Ascending aorta (tissue), 2 donors: ENCODE measurements at places on chromosomes 11 and 22.

- DNase-seq = no peak
Observed at GRCh38 chr22:39789788-39790187, 103.8 kb downstream of the ENTHD1 start.

GRCh38 chr11:114400915-114401223, 403 bp downstream of the RBM7 start:
- DNase-seq = no peak

- DNase-seq = no peak
Observed at GRCh38 chr22:38276166-38276565, 3.4 kb upstream of the TMEM184B start.

GRCh38 chr22:23566705-23567475, 13.2 kb downstream of the IGLL1 start:
- no peak for DNase-seq

DNA sequence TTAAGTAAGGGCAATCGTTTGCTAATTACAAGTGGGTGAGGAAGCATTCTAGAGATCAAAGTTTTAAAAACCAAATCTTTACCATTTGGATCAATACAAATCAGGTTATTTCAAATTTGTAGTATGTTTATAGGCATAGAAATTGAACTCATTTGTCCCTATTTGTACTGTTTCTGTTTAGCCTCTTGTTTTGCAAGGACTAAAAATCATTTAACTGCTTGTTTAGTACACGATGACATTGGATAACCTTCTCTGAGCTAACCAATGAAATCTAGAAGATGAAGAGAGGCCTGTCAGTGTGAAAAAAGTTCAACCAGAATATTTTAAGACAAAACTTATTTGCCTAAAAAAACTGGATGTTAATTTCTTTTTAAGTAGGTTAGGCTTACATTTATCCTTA, 40.0 kb downstream of the ZC3H12C start:
- DNase-seq = no peak

GRCh38 chr22:29313576-29314466, 1.7 kb downstream of the RASL10A start:
- DNase-seq = no peak

DNA sequence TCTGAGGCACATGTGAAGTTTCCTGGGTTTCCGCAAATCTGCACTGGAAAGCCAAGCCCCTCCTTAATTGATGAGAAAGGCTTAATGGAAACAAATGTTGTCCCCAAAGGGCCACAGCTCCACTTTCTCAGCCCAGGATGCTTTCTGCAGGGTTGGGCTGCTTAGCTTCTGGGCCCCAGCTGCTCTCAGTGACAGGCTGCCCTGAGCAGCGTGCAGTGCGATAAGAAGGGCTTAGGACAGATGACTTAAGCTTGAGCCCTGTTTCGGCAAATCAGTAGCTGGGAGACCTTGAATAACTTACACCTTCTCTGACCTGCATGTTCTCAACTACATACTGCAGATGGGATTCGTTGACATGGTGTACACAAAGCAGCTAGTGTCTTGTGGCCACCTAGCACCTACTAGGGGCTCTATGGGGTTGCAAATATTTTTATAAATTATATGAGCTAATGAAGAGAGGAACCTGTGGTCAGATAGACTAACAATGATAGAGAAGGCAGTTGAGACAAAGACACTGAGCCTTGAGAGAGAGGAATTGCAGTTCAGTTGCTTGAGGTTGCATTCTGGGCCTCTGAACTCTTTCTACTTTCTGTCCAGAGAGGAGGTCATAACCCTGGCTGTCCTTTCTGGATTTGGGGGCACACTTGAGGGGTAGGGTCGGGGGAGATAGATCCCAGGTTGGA, 11.5 kb downstream of the STX3 start:
- no peak for DNase-seq

- no peak for DNase-seq
Observed at GRCh38 chr22:41177622-41178424, 27.3 kb upstream of the L3MBTL2 start.
